T-cell (primary cell): ENCODE measurements at places on chromosomes 2 and 18. TPM values are rescaled to one million over a fixed set of nuclear protein-coding genes. Genes with fewer than 3 reads are reported as not detected.

Gene RBM44
- 0.53 TPM for total RNA-seq

Gene DYNC1I2
- total RNA-seq, result 25.6 TPM

Gene LRRTM4
- total RNA-seq, result not detected

DNA sequence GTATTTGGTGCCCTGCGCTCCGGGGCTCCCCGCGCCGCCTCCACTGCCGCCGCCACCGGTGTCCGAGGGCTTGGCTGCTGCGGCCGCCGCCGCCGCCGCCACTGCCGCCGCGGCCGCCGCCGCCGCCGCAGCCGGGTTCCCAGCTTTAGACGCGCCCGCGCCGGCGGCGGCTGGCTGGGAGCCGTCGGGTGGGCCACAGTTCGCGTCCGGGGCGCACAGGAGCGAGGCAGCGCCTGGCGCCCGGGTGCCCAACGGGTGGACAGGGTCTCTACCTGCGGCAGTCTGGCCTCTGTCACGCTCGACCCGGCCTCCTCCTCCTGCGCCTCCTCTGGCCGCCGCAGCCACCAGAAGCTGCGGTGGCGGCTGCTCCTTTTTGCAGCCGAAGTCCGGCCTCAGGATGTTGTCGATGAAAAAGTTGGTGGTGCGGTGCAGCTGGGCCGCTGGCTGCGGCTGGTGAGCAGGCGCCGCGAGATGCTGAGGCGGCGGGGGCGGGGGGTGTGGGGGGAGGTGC is 951 bp downstream of the EN1 start:
- H3K4me3 ChIP-seq, result no peak overlapping the region
- H3K36me3 ChIP-seq, result no peaks in the 10 kb centered on the region
- peaks cover 95% of the 10 kb centered on the region for H3K27me3 ChIP-seq
- no peak for DNase-seq
- H3K27ac ChIP-seq, result no peak overlapping the region

- no peak for DNase-seq
- H3K27me3 ChIP-seq, result no peaks in the 10 kb centered on the region
- H3K4me1 ChIP-seq, result no peaks in the 10 kb centered on the region
- peak overlapping the region; percentile 53 for H3K27ac ChIP-seq
- no peaks in the 10 kb centered on the region for H3K36me3 ChIP-seq
Measured at GRCh38 chr2:144431392-144431783, 88.5 kb downstream of the ZEB2 start.

- H3K4me1 ChIP-seq, result no peaks in the 10 kb centered on the region
- DNase-seq, result no peak
- no peak overlapping the region for H3K27ac ChIP-seq
- H3K27me3 ChIP-seq, result no peaks in the 10 kb centered on the region
- H3K4me3 ChIP-seq, result no peak overlapping the region
Measured at GRCh38 chr18:9947248-9947647, 33.4 kb downstream of the VAPA start.
